Umbilical cord (tissue), 2 donors: ENCODE measurements at places on chromosomes 2 and 18.

GRCh38 chr2:45013229-45014015, 4.2 kb upstream of the SIX2 start:
- DNase-seq, result no peak

GRCh38 chr18:63819786-63820185, 44.6 kb downstream of the SERPINB7 start:
- peak; percentile 65 for DNase-seq

DNA sequence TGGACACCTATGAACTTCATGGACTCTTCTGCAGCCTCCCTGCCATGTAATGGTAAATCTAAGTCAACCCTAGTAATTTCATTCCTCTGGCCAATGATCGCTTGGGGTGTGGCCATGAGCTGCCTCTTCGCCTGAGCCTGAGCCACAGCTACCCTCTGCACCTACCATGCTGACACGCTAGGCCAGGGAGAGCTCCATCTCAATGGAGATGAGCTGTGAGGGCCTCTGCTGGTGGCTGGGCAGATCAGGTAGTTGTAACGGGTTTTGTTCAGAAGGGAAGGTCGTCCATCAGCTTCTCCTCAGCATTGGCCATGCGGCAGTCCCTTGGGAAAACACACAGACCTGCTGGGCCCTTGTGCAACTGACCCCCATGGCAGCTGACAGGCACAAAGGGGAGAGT, 24.4 kb downstream of the MPHOSPH10 start:
- no peak for DNase-seq

DNA sequence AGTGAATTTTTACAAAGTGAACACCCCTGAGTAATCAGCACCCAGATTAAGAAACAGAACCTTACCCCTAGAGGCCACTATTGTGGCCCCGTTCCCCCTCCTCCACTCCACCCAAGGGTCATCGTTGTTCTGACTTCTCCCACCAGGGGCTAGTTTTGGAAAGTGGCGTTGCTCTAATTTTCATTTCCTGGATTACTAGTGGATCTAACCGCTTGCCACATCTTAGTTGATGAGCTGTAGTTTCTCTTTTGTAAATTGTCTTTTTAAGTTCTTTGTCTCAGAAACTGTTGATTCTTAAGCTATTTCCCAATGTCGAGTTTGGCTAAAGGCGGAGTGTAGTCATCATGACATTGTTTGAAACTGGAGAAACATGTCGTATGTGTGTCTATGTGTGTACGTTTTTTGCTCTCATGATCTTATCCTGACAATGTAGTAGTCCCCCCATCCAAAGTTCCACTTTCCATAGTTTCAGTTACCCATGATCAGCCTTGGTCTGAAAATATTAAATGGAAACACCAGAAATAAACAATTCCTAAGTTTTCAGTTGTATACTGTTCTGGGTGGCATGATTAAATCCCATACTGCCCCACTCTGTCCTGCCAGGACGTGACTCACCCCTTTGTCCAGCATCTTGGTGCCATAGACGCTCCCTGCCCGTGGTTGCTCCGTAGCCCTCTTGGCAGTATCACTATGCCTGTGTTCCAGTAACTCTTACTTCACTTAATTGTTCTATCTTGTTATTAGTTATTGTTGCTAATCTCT, 71.0 kb upstream of the SP3 start:
- DNase-seq, result no peak

- no peak for DNase-seq
Measured at GRCh38 chr2:86413296-86414094, 27.7 kb upstream of the KDM3A start.

GRCh38 chr2:25514043-25514637, 159.2 kb downstream of the DTNB start:
- no peak for DNase-seq

GRCh38 chr2:112181571-112182290, 43.5 kb downstream of the FBLN7 start:
- no peak for DNase-seq

- DNase-seq, result no peak
Measured at GRCh38 chr2:213034585-213034984, 116.8 kb downstream of the IKZF2 start.

GRCh38 chr2:66212749-66213148, 222.2 kb upstream of the MEIS1 start:
- no peak for DNase-seq

DNA sequence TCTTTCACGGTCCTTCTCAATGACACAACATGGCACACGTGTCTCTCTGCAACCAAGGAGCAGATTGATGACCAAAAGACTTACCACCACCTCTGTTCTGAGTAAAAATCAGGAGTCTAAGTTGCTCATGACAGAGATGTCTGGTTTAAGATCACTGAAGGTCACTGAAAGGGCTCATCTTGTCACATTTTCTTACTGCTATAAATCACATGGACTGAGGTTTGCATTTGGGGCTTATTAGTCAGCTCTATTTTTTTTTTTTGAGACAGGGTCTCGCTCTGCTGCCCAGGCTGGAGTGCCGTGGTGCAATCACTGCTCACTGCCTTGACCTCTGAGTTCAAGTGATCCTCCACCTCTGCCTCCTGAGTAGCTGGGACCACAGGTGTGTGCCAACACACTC, 19.4 kb downstream of the CFLAR start:
- DNase-seq, result no peak

GRCh38 chr2:23241121-23241520, 143.9 kb upstream of the KLHL29 start:
- DNase-seq, result no peak

GRCh38 chr2:168583064-168583709, 127.1 kb downstream of the CERS6 start:
- DNase-seq, result no peak

GRCh38 chr2:239354791-239355136, 46.1 kb downstream of the HDAC4 start:
- no peak for DNase-seq

DNA sequence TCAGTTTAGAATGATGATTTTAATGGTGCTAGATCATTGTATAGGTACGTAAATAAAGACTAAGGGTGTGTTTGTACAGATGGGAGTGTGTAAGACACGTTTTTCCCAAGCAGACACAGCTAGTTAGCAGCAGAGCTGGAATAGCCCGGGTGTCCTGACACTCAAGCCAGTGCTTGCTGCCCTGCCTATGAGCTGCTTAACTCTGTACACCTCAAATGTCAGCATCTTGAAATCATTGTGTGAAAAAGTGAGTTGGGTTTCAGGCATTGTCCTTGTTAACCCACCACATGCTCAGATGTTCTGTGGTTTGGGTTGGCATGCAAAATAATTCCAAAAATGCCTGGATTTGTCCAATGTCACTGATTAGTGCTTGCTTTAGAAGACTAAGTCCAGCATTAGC, 13.0 kb upstream of the TET3 start:
- no peak for DNase-seq

- DNase-seq, result peak; percentile 65
Measured at GRCh38 chr2:37827911-37828511, 97.1 kb upstream of the RMDN2 start.
